ENCODE measurements at places on chromosomes 16 and 17.

DNA sequence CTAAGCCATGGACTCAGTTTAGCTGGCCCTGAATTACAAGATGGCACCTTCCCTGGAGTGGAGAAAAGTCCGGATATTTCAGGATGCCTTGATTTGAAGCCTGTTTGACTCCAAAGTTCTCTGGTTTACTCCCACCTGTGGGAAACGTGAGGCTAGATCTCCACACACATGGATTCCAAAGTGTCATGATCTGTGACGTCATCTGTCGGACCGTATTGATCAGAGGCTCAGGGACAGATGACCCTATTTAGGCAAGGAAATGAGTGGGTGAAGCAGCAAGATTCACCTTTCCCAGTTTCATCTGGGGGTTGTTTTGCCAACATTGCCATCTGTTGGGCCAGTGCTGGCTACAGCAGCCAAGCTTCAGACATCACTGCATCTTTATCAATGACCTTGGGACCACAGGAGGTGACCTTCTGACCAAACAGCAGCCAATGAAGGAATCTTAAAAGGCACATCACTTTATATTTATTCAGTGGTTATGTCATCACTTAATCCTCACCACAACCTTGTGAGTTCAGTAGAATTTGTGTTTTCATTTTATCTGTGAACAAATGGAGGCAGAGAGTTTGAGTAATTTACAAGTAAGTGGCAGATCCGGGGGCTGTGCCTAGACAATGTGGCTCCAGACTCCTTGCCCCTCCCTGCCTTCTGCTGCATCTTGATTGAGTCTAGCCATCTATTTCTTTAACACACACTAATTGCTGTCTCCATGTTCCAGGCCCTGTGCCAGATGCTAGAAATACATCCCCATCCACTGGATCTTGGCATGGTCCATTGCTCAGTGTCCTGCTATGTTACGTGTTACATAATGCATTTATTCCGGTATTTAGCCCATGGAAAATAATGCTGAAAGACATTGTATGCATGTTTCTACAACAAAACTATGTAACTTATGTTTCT lies 1.5 kb upstream of the CDH13 start:
- no peak for DNase-seq

- DNase-seq = no peak
These were observed 342.2 kb upstream of the TNRC6C start for GRCh38 chr17:77616254-77616731.

DNA sequence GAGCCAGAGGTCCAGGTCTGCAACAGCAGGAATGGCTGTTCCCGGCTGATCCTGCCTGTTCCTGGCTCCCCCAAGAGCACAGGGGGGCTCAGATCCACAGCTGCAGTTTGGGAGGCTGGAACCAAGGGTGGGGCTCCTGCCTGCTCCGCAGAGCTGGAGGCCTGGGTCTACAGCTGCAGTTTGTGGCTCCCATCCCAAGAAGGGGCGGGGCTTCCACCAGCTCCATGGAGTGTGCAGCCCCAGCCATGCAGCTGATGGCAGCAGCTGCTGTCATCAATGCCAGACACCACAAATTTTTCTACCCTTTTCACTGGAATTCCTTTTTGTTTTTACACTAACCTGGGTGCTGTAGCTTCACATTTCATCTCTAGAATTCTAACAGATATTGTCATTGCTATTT lies 135.4 kb upstream of the KIF2B start:
- DNase-seq = no peak

DNA sequence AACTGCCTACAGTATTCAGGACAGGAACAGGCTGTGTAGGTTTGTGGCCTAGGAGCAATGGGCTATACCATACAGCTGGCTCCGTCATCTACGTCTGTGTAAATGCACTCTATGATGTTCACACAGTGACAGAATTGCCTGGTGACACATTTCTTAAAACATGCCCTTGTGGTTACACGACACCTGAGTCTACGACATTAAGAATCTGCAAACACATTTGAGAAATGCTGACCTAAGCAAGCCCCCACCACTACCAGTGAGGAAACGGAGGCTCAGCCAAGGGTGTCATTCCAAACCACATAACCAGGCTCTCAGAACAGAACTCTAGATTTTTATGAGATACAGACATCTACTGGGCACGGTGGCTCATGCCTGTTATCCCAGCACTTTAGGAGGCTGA lies 23.5 kb downstream of the USP36 start:
- no peak for DNase-seq

GRCh38 chr17:29116804-29117753 lies 63.1 kb downstream of the MYO18A start:
- DNase-seq = no peak

- DNase-seq = no peak
These were observed 66.7 kb downstream of the RPH3AL start for GRCh38 chr17:285751-286422.

- no peak for DNase-seq
These were observed 27.0 kb upstream of the MMD start for GRCh38 chr17:55448681-55449080.

GRCh38 chr17:57340160-57340981 lies 84.0 kb downstream of the MSI2 start:
- DNase-seq = no peak

Measured in fibroblast of skin of left quadriceps (primary cell).